ENCODE measurements at places on chromosomes 3 and 15.

GRCh38 chr15:80615783-80616391 lies 79.2 kb upstream of the ABHD17C start:
- peak; percentile 63 for DNase-seq

GRCh38 chr15:57916695-57917094 lies 148.8 kb downstream of the ALDH1A2 start:
- DNase-seq, result no peak

DNA sequence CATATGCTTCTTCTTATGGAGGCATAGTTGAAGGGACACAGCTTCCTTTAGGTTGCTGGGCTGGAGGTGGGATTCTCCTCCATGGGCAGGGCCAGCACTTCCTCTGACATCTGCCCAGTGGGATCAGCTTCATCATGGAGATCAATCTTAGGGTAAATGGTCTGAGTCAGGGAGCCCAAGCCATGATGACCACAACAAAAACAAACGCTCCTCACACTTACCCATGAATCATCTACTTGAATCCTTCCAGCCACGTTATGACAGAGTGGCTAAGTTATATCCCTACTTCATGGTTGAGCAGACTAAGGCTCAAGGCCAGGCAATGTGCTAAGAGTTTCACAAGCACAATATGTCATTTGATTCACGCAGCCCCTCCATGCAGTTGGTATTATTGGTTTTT lies 87.2 kb upstream of the NMNAT3 start:
- no peak for DNase-seq

GRCh38 chr15:81296186-81296585 lies 27.8 kb downstream of the STARD5 start:
- no peak for DNase-seq

DNA sequence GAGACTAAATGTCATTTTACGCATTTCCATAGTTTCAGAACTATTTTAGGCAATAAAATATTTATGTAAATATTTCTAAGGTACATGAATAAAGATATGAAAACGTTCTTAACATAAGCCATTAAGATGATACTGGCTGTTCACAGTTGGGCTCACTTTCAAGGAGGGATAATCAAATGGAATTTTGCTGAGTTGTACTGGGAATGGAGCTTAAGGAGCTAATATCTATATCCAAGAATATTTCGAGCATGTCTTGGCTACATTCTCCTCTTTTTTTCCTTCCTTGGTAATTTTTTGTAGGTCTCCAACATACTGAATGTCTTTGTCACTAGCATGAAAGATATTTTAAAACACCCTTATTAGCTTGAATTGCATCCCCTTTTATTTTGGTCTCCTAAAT lies 383.4 kb downstream of the RAP2B start:
- DNase-seq, result no peak

- no peak for DNase-seq
Observed at GRCh38 chr15:93249623-93250022, 160.6 kb upstream of the RGMA start.

DNA sequence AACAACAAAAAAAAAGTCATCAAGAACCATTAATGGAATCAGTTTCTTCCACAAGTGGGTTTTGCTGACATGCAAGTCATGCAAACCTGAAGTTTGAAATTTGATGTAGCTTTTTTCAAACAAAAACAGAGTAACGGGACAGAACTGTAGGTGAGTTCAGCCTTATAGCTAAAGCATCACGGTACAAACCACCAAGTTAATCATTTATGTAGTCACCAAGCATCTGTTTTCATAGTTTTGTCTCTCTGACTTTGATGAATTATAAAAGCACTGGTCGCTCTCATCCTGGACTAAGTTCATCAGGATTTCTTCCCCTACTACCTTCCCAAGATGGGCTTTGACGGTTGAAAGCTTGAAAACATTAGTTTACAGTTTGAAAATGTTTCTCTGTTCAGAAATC lies 117.0 kb upstream of the SAMMSON start:
- DNase-seq, result no peak

DNA sequence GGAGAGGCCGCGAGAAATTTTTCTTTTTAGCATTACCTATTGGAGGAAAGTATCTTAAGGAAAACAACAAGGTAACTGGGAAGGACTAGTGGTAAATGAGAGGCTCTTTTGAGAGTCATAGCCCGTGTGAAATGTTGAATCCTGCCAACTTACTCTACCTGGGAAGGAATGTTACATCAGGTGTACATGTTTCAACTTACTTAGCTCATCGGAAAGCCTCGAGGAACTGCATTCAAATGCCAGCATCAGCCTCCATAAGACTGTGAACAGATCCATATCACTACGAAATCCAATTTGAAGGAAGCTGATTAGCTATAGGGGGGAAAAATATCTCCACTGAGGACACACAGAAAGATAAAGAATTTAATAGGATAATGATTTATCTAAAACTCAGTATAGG lies 72.3 kb upstream of the PDZRN3 start:
- DNase-seq, result no peak

DNA sequence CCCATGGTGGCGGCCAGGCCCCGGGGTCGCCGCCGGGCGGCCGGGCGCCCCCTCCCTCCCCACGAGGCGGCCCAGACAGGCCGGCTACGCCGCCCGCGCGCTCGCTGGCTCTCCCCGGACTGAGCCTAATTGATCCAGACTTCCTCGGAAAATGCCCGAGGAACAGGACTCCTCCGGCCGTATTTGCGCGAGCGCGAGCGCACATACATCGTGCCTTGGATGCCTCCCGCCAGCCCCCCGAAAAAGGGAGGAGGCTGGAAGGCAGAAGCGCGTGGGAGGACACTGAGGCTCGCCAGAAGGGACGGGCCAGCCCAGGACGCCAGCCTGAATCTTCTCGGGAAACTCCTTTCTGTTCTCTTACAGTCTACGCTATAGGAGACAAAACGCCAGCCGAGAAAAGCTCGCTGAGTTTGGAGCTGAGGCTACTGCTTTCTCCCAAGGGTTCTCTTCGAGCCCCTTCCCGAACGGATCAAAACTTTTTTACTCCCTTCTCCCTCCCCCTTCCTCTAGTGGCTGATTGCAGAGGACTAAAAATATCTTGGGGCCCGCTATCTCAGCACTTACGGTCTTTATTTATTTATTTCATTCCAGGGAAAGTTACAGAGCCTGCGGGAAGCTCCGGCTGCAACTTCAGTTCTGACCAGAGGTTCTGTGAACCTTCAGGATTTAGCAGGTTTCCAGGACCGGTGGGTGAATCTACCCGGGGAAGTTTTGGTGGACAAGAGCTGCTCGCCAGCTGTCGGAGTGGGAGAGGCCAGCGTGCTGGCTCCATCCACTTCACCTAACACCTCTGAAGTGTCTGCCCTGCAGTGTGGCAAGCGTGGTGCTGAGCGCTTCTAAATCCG lies at the start of gene PDZRN3:
Gene PDZRN3, minus strand, starts transcription at position 121 of the 845 bp plus-strand sequence.
- DNase-seq, result no peak

DNA sequence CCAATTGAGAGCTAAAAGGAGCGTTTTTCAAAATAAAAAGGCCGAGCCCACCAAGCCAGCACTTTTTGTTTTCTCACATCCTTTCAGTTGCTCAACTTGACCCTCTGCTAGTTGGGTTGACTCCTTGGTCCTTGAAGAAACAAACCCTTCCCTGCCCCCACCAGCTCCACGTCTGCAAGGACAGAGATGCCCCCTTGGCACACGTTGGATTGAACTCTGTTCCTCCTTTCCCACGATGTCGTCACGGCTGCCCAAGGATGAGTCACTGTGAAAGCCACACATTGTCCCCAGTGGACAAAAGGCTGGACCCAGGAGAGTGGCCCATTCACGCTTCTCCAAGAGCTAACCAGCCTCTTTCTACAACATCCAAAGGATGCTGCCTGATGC lies 43.0 kb upstream of the SPATA12 start:
- no peak for DNase-seq
